T-helper 1 cell treated with Interleukin-12 subunit alpha and Interleukin-12 subunit beta and Interleukin-4 antibody, amounts not matched to agents 30 ng/mL and 1 ng/mL, for 36 hours (primary cell): ENCODE measurements at places on chromosomes 2 and 18. TPM values are rescaled to one million over a fixed set of nuclear protein-coding genes. Genes with fewer than 3 reads are reported as not detected.

Gene GALNT5
- not detected in 2 replicates for total RNA-seq

Gene SP5
- total RNA-seq = 0.12 and 0.17 TPM in 2 replicates

Gene GCKR
- not detected in 2 replicates for total RNA-seq

Gene SERPINB3
- not detected in 2 replicates for total RNA-seq
